ENCODE measurements at places on chromosomes 13 and 19.

DNA sequence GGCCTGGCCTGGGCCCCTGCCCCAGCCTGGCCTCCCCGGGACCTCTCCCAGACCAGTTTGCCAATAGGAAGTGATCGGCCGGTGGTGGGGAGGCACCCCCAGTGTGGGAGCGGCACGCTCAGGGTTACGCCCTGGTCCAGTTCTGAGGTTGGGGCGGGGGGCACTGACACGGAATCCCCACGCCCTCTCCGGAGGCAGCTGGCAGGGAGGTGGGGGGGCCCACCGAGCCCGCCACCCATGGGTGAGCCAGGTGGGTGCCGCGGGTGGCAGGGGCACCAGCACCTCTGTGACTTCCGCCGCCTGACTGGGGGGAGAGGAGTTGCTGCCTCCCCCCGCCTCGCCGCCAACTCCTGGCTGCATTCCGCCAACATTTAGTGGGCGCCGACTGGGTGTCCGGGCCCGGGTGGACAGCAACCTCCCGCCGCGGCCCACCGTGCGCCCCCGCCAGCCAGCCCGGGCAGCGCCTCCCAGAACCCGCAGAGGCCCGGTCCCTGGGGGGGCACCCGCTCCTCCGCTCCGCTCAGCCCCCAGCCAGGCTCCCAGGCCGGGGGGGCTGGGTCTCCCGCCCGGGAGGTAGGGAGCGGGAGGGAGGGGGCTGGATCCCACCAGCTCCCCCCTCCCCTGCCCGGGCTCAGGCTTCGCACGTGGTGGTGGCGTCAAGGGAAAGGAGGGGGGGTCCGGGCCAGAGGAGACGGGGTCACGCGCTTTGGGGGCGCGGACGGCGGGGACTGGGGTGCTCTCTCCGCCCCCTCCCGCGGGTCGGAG lies 2.0 kb downstream of the ZBTB7A start:
- DNase-seq: peak; percentile 81

- DNase-seq: peak; percentile 84
Observed at GRCh38 chr19:4115050-4115817, 8.7 kb downstream of the MAP2K2 start.

- DNase-seq: no peak
Observed at GRCh38 chr13:81211713-81212112, 870.8 kb upstream of the SPRY2 start.

DNA sequence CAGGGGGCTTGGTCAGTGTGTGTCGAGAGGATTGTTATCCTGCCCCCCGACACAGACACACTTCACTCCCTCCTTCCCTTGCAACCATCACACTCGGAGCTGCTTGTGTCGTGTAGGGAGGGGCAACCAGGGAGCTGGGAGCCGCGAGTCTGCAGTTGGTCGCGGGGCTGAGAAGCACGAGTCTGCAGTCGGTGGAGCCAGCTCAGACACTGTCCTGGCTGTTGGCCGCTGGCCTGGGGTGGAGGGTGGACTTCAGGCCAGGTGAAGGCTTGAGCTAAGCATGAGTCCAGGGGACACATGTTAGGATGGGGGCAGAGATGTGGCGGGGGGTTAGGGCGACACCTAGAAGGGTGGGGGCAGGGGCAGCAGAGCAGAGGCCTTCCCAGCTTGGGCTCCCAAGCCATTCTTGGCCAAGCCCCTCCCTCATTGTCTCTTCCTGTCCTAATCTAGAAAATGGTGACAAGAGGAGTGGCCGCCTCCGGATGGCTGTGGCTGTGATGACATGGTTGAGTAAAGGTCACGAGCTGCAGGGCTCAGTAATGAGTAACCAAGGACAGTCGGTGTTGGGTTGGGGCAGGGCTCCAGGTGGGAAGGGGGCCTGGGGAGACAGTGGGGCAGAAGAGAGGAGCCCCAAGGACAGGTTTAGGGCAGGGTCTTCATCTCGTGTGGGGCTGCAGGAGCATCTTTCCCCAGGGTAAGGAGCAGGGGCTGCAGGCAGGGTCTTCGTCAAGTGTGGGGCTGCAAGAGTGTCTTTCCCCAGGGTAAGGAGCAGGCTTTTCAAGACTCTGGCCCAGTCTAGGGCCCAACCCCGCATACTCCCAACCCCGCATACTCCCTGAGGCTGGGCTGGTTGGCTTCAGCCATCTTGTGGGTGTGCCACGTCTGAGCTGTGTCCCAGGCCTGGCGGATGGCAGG lies 8.6 kb downstream of the PPP5C start:
- DNase-seq: peak; percentile 36

DNA sequence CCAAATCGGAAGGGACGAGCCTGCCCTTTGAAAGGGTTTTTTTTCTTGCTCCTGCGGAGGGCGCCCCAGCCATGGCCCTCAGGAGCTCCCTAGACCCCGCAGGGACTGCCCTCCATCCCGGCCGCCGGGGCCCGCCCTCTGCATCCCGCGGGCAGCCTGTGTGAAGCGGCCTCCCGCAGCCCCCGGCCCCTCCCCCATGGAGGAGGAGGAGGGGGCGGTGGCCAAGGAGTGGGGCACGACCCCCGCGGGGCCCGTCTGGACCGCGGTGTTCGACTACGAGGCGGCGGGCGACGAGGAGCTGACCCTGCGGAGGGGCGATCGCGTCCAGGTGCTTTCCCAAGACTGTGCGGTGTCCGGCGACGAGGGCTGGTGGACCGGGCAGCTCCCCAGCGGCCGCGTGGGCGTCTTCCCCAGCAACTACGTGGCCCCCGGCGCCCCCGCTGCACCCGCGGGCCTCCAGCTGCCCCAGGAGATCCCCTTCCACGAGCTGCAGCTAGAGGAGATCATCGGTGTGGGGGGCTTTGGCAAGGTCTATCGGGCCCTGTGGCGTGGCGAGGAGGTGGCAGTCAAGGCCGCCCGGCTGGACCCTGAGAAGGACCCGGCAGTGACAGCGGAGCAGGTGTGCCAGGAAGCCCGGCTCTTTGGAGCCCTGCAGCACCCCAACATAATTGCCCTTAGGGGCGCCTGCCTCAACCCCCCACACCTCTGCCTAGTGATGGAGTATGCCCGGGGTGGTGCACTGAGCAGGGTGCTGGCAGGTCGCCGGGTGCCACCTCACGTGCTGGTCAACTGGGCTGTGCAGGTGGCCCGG lies 815 bp downstream of the MAP3K10 start:
- peak; percentile 70 for DNase-seq

- no peak for DNase-seq
Observed at GRCh38 chr13:94550062-94550738, 45.8 kb downstream of the TGDS start.

DNA sequence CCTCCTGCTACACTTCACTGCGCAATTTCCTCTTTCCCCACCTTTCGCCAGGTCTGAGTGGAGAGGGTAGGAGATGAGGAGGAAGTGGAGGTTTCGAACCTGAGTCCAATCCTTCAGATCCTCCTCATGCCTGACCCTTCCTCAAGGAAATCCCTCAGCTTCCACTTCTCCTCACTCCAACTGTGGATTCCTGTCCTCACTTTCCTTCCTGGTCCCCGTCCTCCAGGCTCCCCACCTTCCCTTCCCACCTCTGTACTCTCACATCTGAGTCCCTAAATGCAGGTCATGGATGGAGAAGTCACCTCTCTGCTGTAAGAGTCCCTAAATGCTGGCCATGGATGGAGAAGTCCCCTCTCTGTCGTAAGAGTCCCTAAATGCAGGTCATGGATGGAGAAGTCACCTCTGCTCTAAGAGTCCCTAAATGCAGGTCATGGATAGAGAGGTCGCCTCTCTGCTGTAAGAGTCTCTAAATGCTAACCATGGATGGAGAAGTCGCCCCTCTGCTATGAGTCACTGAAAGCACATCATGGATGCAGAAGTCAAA lies 3.1 kb downstream of the TMEM86B start:
- no peak for DNase-seq

DNA sequence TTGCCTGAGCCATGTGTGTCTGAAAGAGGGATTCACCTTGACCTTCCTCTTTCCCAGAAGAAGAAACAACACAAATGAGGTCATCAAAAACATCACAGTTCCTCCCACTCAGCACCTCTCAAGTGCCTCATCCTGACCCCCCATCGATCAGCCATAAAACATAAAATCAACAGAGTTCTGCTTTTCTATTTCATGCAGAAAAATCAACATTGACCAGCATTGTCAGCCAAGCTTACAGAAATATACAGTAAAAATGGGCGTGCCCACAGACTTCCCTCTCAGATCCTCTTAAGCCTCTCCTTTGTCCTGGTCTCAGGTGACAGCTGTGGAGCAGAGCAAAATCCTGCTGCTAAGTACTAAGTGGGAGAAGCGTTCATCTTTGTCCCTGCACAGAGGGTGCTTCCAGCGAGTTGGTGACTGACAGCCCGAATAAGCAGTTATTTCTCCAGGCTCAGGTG lies 213.3 kb downstream of the OLFM4 start:
- DNase-seq: no peak

GRCh38 chr19:695352-695949 lies at the start of gene PRSS57:
TSS of gene PRSS57 (minus strand) at chr19:695452. CDS start at chr19:695430, 22 bp downstream.
- DNase-seq: no peak

DNA sequence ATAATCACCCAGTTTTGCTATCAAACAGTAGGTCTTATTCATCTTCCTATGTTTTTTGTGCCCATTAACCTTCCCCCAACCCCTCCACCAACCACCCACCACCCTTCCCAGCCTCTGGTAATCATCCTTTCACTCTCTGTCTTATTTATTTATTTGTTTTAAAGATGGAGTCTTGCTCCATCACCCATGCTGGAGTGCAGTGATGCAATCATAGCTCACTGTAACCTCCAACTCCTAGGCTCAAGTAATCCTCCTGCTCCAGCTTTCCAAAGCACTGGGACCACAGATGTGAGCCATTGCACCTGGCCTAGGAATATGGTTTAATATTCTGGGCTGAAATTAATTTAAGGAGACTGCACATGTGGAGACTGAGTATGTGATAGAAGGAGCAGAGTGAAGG lies 527.0 kb downstream of the GPC6 start:
- DNase-seq: no peak

- DNase-seq: no peak
Observed at GRCh38 chr13:48816700-48817099, 159.0 kb upstream of the FNDC3A start.

- no peak for DNase-seq
Observed at GRCh38 chr19:57465680-57466381, 8.9 kb upstream of the VN1R1 start.

DNA sequence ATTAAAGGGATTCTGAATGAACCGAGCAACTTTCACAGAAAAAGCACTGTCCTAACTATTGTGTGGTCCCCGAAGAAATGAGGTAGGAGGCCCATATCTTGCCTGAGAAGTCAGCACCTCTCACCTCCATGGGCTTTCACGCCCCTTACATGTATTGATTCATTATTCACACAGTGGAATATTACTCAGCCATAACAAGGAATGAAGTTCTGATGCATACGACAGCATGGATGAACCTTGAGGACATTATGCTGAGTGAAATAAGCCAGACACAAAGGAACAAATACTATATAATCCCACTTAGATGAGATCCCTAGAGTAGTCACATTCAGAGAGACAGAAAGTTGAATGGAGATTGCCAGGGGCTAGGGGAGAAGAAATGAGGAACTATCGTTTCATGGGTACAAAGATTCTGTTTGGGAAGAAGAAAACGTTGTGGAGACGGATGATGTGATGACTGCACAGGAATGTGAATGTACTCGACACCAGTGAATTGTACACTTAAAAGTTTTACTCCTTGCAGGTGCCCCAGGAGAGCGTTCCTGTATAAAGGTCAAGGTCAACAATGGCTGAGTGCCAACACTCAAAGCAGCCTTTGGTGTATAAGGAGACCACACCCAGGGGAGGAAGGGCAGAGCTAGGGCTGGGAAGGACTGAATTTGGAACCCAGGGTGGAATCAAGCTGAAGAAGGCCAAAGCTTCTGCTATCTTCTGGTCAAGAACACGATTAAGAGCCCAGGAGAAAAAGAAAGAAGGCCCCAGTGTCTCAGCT lies 22.5 kb downstream of the ZIC5 start:
- DNase-seq: peak; percentile 5

- DNase-seq: no peak
Observed at GRCh38 chr19:43675269-43675879, 5.4 kb upstream of the PLAUR start.

DNA sequence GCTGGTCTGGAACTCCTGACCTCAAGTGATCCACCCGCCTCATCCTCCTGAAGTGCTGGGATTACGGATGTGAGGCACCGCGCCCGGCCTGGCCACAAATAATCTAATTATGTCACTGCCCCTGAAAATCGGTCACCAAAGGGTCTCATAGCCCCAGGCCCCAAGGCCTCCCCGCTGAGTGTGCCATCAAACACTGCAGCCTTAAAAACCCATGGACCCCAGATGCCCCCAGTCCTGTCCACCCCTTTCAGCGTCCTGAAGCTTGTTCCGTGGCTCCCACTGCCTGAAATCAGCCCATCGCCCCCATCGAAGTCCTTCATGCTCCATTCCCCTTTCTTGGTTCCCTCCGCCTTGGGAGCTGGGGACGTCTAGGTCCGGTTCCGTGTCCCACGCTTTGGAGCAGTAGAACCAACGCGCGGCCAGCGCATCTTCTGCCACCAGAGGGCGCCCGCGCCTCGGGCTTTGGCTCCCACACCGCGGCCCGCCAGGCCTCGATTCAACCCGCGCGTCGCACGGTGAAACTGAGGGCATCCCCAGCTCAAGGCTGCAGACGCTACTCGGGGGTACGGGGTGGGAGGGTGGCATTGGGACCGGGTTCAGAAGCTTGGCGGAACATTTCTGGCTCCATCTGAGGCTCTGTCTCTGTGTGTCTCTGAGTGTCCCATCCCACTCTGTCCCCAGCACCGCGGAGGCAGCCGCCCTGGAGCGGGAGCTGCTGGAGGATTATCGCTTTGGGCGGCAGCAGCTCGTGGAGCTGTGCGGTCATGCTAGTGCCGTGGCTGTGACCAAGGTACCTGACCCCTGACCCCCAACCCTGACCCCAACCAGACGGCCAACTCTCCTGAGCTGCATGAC lies 3.5 kb downstream of the YJEFN3 start:
- DNase-seq: peak; percentile 95

GRCh38 chr13:94333131-94333820 lies 146.2 kb downstream of the DCT start:
- DNase-seq: no peak

DNA sequence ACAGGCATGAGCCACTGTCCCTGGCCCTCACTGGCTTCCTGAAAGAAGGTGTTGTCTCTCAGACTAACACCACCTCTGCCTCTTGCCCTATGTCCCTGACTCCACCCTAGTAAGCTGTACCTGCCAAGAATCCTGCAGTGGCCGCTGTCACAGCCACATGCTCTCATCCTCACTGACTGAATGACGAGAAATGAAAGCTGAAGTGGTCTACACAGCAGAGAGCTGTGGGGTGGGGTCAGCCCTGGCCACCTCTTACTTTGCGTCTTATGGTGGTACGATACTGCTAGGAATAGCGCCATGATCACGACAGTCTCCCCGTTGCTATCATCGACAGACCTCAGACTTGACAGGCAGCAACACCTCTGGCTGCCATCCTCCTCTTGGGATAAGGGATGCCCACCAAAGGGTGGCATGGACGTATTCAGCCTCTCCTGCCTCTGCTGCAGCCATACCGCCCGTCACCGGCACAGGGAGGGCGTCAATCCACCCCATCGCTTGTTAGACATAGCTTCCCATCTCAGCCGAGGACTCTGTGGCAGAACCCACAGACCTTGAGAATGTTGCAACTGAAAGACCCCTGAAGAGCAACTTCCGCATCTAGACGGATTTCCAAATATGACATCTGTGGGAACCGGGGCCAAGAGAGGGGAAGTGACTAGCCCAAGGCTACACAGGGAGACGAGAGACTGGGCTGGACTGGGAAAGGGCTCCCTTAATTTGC lies 809 bp downstream of the MYO1F start:
- peak; percentile 71 for DNase-seq

Data from activated effector memory CD4-positive, alpha-beta T cell treated with anti-CD3 and anti-CD28 coated beads, Interleukin-2, amount 50 U/mL, for 16 hours (primary cell).